ENCODE measurements at places on chromosomes 1 and 21.

DNA sequence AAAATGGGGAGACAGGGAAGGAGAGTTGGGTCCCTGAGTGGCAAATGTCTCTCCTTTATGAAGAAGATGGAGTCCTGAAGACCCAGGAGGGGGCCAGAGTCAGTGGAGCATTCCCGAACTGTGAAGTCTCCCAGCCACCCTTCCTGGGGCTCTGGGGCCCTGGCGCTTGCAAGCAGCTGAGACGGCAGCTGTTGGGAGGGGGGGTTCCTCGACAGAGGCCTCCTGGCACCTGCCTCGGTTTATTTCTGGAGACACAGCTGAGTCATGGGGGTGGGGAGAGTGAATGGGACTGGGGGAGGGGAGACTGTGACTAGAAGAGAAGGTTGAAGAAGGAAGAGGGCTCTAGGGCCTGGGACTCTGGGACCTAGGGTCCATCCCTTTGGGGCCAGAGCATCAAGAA, 14.0 kb downstream of the NES start:
- DNase-seq: no peak

DNA sequence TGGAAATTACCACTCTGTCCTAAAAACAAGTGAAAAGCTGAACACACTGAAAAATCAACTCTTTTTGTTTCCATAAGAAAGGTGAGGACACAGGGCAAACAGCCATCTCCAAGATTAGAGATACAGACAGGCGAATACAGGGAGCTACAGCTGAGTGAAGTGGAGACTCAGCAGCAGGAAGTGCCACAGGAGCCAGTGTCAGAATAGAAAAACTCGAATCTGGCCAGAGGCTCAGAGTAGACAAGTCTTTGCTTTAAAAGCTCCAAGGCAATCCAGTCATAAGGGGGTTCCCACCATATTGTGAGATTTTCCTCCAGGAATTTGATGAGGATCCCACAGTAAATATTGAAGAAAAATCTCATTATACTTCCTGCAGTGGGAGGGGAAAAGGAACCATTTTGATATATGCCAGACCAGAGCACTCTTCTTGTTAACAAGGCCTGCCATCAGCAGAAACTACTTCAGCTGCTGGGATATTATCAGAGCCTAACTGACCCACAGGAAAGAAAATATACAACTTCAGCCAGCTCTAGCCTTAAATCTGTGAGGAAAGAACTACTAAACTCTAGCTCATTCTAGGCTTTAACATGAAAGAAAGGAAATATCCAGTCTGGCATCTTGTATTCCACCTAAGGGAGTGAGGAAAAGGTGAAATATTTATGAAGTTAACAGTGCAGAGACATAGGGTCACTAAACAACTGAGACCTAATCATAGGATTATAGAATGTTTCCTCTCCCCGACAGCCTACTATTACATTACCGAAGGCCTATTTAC, 256.2 kb upstream of the OLFM3 start:
- DNase-seq: no peak

DNA sequence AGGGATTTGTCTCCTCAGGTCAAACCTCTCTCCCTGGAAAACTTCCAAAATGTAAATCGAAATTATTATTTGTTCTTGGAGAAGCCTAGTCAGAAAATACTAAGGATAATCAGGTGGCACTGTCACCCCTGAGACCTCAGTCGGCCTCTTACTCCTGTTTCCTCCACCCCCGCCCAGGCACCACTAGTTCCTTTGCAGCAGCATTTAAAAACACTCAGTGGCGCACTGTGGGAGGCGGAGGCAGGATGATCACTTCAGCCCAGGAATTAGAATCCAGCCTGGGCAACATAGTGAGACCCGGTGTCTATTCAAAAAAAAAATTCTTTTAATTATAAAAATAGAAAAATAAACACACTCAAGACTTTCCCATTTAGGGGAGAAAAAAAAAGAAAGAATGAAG, 18.0 kb upstream of the IFNAR2 start:
- no peak for DNase-seq

GRCh38 chr1:1783320-1783719, 5.0 kb upstream of the NADK start:
- no peak for DNase-seq

DNA sequence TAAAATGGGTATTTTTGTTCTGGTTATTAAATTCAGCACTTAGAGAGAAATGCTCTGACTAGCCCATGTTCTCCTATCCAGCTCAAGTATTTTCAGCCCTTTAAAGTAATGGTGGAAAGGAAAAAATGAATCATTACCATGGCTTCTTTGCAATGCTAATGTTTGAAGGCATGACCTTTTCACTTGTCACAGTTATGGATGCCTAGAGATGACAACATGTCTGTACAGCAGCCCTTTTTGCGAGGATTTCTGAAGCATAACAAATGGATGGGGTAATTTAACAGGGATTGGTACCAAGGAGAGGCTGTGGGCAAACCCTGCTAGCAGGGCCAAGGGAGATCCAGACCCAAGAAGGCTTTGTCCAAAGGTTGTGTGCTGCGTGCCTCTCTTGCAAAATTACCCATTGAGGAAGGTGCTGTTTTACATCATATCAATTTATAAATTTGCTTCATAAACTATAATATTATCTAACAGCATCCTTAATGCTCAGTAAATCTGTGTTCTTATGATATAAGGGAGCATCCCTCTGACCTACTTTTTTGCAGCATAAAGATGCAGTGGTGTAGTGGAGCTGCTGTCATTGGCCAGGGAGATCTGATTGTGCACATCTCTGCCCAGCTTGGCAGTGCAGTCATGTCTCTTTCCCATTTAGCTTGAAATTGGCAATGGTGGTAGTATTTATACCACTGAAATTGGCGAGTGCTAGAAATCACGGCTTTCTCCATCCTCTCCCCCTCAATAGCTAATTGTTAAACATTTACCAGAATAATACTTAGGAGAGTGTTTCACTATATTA, 327.1 kb downstream of the PCP4 start:
- DNase-seq: no peak

- no peak for DNase-seq
Measured at GRCh38 chr1:48219803-48220202, 2.7 kb upstream of the SLC5A9 start.

- DNase-seq: no peak
Measured at GRCh38 chr1:221241157-221241556, 361.9 kb downstream of the HLX start.

- no peak for DNase-seq
Measured at GRCh38 chr1:43506233-43506632, 24.4 kb upstream of the PTPRF start.

- peak; percentile 86 for DNase-seq
Measured at GRCh38 chr1:204080163-204080903, 7.4 kb downstream of the SOX13 start.

- no peak for DNase-seq
Measured at GRCh38 chr1:54395281-54395934, 10.8 kb downstream of the SSBP3 start.

All from right renal pelvis (tissue), 4 donors.